Activated CD8-positive, alpha-beta T cell treated with anti-CD3 and anti-CD28 coated beads for 36 hours (primary cell): ENCODE measurements at places on chromosomes 7 and 10. TPM values are rescaled to one million over a fixed set of nuclear protein-coding genes. Genes with fewer than 3 reads are reported as not detected.

The FBXL13 gene
- total RNA-seq, result 1.4 TPM

- no peaks in the 10 kb centered on the region for H3K4me1 ChIP-seq
- no peaks in the 10 kb centered on the region for H3K27me3 ChIP-seq
- H3K4me3 ChIP-seq, result no peak overlapping the region
- no peak overlapping the region for H3K27ac ChIP-seq
- DNase-seq, result no peak
- peaks cover 23% of the 10 kb centered on the region for H3K36me3 ChIP-seq
Measured at GRCh38 chr7:21920936-21921335, 24.8 kb downstream of the CDCA7L start.

- no peaks in the 10 kb centered on the region for H3K4me1 ChIP-seq
- H3K4me3 ChIP-seq, result no peak overlapping the region
- H3K27me3 ChIP-seq, result peaks cover 2% of the 10 kb centered on the region
- no peaks in the 10 kb centered on the region for H3K36me3 ChIP-seq
Measured at GRCh38 chr7:42457663-42458062, 220.7 kb upstream of the GLI3 start.

DNA sequence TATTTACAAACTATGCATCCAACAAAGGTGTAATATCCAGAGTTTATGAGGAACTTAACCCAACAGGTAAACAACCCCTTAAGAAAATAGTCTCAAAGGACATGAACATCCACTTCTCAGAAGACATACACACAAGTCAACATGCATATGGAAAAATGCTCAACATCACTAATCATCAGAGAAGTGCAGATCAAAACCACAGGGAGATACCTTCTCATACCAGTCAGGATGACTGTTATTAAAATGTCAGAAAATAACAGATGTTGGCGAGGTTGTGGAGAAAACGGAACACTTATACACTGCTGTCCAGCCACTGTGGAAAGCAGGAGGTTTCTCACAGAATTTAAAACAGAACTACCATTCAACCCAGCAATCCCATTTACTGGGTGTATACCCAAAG lies 84.0 kb downstream of the ADD3 start:
- no peak overlapping the region for H3K4me3 ChIP-seq
- peaks cover 11% of the 10 kb centered on the region for H3K36me3 ChIP-seq
- no peak overlapping the region for H3K27ac ChIP-seq

- no peaks in the 10 kb centered on the region for H3K36me3 ChIP-seq
- no peak overlapping the region for H3K4me3 ChIP-seq
- H3K27me3 ChIP-seq, result peaks cover 19% of the 10 kb centered on the region
- no peaks in the 10 kb centered on the region for H3K4me1 ChIP-seq
- no peak overlapping the region for H3K27ac ChIP-seq
Measured at GRCh38 chr7:128352153-128352537, 8.4 kb upstream of the RBM28 start.

DNA sequence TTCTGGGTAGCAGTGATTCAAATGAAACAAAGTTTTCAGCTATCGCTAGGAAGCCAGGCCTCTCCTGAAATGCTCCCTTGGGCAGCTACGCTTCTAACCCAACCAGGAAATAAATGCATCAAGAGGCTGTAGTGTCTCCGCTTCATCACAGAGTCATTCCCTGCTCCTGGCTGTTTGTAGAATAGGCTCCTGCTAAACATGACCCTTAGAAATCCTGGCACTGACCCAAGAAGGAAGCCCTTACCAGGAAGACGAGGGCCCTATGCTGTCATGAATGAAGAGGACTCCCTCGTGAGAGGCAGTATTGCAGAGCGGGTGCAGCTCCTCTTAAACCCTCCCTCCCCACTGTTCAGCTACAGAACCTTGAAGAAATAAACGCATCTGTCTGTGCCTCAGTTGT lies 48.3 kb downstream of the NOD1 start:
- H3K27ac ChIP-seq, result no peak overlapping the region
- peaks cover 16% of the 10 kb centered on the region for H3K36me3 ChIP-seq
- no peak for DNase-seq
- no peaks in the 10 kb centered on the region for H3K27me3 ChIP-seq
- H3K4me1 ChIP-seq, result peaks cover 3% of the 10 kb centered on the region

DNA sequence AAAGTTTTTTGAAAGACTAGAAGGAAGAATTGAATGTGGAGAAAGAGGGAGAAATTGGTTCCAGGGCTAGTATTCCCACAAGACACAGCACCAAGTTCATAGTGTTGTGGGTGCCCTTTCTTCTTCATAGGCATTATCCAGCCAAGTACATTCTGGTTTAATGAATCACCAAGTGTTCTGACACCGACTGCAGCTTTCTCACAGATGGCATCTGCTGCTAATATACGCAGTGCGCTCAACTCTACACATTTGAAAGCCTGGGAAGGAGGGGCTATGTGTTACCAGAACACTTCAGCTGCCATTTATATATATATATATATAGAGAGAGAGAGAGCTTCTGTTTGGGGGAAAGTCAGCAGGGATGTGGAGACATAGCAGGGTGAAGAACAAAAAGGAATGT lies 1168.4 kb downstream of the GATA3 start:
- DNase-seq, result no peak
- H3K4me1 ChIP-seq, result peaks cover 4% of the 10 kb centered on the region
- H3K36me3 ChIP-seq, result no peaks in the 10 kb centered on the region
- no peak overlapping the region for H3K4me3 ChIP-seq
- H3K27me3 ChIP-seq, result peaks cover 10% of the 10 kb centered on the region

GRCh38 chr7:138030679-138031351 lies 28.9 kb upstream of the CREB3L2 start:
- no peaks in the 10 kb centered on the region for H3K4me1 ChIP-seq
- peaks cover 1% of the 10 kb centered on the region for H3K27me3 ChIP-seq
- DNase-seq, result no peak
- no peaks in the 10 kb centered on the region for H3K36me3 ChIP-seq
- H3K4me3 ChIP-seq, result no peak overlapping the region

DNA sequence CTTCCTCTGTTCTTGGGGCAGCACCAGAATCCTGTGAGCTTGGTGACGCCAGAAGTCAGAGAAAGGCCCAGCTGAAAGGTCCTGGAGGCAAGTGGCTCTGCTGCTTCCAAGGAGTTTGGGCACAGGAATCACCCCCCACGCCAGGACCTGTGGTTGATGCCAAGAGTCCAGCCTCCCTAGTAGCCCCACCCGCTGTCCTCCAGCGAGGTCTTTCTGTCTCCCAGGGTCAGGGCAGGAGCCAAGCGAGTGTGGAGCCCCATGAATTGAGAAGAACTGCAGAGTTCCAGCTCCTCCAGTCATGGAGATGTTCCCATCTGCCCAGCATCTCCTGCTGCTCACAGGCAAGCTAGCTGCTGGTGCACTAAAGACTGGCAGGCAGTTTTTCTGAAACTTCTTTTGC lies 631.7 kb upstream of the MGMT start:
- no peaks in the 10 kb centered on the region for H3K36me3 ChIP-seq
- no peak overlapping the region for H3K4me3 ChIP-seq
- H3K4me1 ChIP-seq, result no peaks in the 10 kb centered on the region
- H3K27me3 ChIP-seq, result no peaks in the 10 kb centered on the region
- H3K27ac ChIP-seq, result no peak overlapping the region

DNA sequence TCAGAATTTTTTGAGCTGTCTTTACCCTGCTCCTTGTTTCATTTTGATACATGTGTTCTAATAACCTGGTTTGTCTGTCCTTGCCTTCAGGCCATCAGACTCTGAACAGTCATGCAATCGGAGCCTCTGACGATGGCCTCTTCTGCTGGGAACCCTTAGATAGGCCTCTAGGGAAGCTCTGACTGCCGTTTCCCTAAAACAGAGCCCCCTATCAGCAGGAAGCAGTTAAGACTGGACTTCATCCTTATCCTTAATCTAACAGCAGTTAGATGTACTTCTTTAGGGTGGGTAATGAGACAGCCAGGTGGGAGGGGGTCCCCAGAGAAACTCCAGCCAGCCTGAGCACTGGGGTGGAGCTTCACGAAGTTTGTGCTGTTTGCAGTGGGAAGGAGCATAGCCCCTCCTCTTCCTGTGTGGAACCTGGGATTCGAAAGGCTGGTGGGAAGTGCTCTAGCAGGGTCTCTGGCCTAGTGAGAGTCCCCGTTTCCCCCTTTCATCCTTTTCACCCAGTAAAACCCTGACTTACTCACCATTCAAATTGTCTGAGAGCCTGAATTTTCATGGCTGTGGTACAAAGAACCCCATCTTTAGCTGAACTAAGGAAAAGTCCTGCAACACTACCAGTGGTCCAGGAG lies 28.4 kb upstream of the SORCS3 start:
- peaks cover 10% of the 10 kb centered on the region for H3K27me3 ChIP-seq
- H3K36me3 ChIP-seq, result no peaks in the 10 kb centered on the region
- DNase-seq, result no peak
- H3K27ac ChIP-seq, result no peak overlapping the region

The HTR7 gene
- not detected for total RNA-seq
